Activated CD4-positive, alpha-beta T cell treated with anti-CD3 and anti-CD28 coated beads, Interleukin-2, Interleukin-6, amounts not matched to agents 100 ng/mL and 50 ng/mL, durations not matched to agents 16 hours and 8 hours (primary cell): ENCODE measurements at places on chromosomes 13 and 19.

- DNase-seq, result peak; percentile 66
Measured at GRCh38 chr13:98664047-98664446, 87.1 kb upstream of the STK24 start.

GRCh38 chr13:96792736-96793403 is 201.4 kb downstream of the OXGR1 start:
- no peak for DNase-seq

- DNase-seq, result no peak
Measured at GRCh38 chr19:14030997-14031718, 404 bp upstream of the IL27RA start.

DNA sequence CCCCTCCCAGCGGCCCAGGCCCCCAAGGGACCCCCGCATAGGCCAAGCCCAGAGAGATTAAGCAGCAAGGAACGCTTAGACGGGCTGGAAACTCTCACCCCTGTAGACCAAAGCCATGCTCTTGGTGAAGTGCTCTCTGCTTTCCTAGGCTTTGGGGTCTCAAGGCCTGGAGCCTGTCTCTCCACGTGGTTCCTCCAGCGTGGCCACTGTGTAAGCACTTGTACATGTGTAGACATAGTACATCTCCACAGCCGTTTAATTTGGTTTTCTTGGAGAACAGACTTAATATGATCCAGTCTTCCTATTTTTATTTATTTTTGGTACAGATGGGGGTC is 1.1 kb downstream of the NUDT19 start:
- DNase-seq, result no peak

DNA sequence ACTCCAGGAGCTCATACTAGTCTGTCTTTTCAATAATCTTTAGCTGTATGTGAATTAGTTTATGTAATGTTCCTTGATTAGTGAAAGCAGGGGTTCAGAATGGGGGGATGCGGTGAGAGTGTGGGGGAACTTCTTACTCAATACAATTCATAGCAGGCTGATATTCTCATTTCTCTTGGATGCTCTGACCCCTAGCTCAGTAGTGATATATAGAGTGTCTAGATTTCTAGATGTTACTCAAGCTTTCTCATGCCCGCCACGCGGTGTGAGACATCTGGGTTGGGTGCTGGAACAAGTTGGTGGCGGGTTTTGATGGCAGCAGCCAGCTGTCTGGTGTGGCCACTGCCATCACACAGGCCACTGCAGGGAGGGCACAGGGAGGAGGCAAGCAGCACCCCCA is 39.3 kb upstream of the FLT1 start:
- no peak for DNase-seq

- DNase-seq, result no peak
Measured at GRCh38 chr13:32852526-32852925, 163.7 kb upstream of the KL start.

- DNase-seq, result peak; percentile 41
Measured at GRCh38 chr19:14475251-14476073, at the start of gene PTGER1. Gene PTGER1 (minus strand): TSS chr19:14475354. CDS start chr19:14474320, 1,034 bp downstream.
